ENCODE measurements at places on chromosomes 1 and 21. TPM values are rescaled to one million over a fixed set of nuclear protein-coding genes. Genes with fewer than 3 reads are reported as not detected.

COG2 gene
- total RNA-seq = 25.8 TPM

LCE3C gene
- total RNA-seq = not detected

HIVEP3 gene
- not detected for total RNA-seq

SH2D5 gene
- 31.5 TPM for total RNA-seq

SYT11 gene
- 3.4 TPM for total RNA-seq

FCMR gene
- total RNA-seq = under 0.01 TPM

MPL gene
- not detected for total RNA-seq

CATSPERE gene
- total RNA-seq = 0.24 TPM

TFF3 gene
- total RNA-seq = 0.24 TPM

SYDE2 gene
- total RNA-seq = 7.2 TPM

SPRR4 gene
- not detected for total RNA-seq

TNFRSF9 gene
- 3.1 TPM for total RNA-seq

EDARADD gene
- 3.1 TPM for total RNA-seq

DPH2 gene
- 27.7 TPM for total RNA-seq

DNALI1 gene
- total RNA-seq = 0.21 TPM

NBPF6 gene
- total RNA-seq = not detected

LGR6 gene
- not detected for total RNA-seq

TSPEAR gene
- not detected for total RNA-seq

DCDC2B gene
- total RNA-seq = under 0.01 TPM

AMY1B gene
- total RNA-seq = not detected

LRRC53 gene
- not detected for total RNA-seq

OR2T2 gene
- total RNA-seq = not detected

KRTAP15-1 gene
- not detected for total RNA-seq

ARHGAP29 gene
- 9.2 TPM for total RNA-seq

ZNF697 gene
- total RNA-seq = 4.0 TPM

NUCKS1 gene
- total RNA-seq = 59.8 TPM

CCDC185 gene
- not detected for total RNA-seq

RAB42 gene
- total RNA-seq = 0.21 TPM

APOBEC4 gene
- not detected for total RNA-seq

SPRR3 gene
- 51.4 TPM for total RNA-seq
